ENCODE measurements at places on chromosomes 1 and 21. TPM values are rescaled to one million over a fixed set of nuclear protein-coding genes. Genes with fewer than 3 reads are reported as not detected.

GRCh38 chr1:224160171-224160682, 22.8 kb upstream of the DEGS1 start:
- DNase-seq = no peak

GRCh38 chr1:111251570-111251969, 24.1 kb downstream of the CHI3L2 start:
- no peak for DNase-seq

- DNase-seq = no peak
Observed at GRCh38 chr1:235996048-235996785, 68.7 kb downstream of the NID1 start.

GRCh38 chr1:62809788-62810187, 25.9 kb downstream of the ATG4C start:
- no peak for DNase-seq

DNA sequence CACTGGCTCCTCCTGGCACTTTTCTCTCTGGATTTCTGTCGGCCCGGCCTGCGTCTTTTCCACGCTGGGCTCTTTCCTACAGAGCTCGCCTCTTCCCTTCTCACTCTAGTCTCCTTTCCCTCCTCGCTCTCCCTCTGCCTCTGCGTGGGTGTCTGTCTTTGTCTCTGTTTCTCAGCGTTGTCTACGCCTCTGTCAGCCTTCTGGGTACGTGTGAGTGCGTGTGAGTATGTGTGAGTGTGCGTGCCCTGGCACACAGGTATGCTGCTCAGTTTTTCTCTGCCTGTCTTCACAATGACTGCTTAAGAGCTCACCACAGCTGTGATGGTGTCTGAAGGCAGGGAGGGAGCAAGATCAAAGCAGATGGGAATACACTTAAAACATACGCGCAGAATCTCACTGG, 77.7 kb downstream of the KIRREL1 start:
- DNase-seq = peak; percentile 29

GRCh38 chr1:117396074-117396473, 28.8 kb downstream of the MAN1A2 start:
- no peak for DNase-seq

GRCh38 chr1:232386294-232386693, 243.6 kb downstream of the SIPA1L2 start:
- DNase-seq = no peak

- no peak for DNase-seq
Observed at GRCh38 chr1:221824025-221824424, 82.1 kb upstream of the DUSP10 start.

DNA sequence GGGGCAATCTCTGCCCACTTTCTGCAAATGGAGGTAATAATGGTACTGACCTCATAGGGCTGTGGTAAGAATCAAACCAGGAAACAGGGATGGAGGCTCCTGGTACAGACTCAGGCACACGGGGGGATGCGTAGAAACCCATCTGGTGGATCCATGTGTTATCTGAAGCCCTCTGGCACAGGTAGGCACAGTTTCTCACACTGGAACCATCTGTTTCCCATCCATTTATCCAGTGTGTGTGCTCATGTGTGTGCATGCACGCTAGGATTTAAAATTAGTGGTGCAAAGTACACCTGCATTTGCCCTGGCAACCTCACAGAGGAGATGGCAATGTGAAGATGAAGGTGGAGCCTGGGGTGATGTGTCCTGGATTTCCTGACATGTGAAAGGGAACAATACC, 103.3 kb downstream of the RAVER2 start:
- no peak for DNase-seq

GRCh38 chr1:192808518-192809306, at the start of gene RGS2:
TSS of gene RGS2 (plus strand) at chr1:192809039. CDS start at chr1:192809072, 33 bp downstream.
- DNase-seq = peak; percentile 96

DNA sequence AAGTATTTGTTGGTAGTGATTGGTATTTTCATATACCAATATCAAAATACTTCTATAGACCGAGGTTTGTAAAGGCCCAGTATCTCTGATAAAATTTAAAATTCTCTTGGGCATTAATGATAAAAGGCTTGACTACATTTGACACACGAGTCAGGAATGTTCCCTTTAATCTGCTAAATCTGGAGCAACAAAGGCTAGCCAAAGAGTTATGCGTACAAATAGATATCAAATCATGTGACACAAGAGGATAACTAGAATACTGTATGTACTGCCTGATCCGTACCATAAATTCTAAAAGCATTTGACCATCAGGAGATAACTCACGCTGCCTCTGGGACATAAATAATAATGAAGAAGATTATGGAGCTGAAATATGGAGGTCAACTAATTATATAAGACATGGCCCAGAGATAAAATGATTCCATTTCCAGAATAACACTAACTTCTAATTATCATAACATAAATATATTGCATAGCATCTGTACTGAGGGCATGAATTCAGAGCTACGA, 64.2 kb upstream of the SH3GLB1 start:
- DNase-seq = no peak

DNA sequence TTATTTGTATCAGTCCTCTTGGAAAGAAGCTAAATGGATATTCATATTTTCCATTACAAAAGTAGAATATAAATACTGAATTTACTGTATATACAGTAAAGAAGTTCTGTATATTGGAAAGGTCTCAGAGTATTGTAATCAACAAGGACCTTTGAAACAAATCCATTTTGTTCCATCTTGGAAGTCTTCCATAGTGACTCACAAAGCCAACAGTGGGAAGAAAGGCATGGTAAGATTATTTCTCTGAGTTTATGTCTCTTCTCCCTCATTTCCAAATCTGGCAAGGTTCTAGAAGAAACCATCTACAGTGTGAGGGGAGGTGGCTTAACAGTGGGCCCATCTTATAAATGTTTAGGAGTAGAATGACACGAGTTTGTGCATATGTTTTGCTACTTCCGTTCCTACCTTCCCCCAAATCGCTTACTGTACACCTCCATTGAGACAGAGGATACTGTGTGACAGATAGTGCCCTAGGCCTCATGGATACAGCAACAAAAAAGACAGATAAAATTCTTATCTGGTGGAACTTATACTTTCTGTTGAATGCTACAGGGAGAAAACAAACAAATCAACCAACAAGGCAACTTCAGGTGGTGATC, 22.1 kb upstream of the SSX2IP start:
- no peak for DNase-seq

DNA sequence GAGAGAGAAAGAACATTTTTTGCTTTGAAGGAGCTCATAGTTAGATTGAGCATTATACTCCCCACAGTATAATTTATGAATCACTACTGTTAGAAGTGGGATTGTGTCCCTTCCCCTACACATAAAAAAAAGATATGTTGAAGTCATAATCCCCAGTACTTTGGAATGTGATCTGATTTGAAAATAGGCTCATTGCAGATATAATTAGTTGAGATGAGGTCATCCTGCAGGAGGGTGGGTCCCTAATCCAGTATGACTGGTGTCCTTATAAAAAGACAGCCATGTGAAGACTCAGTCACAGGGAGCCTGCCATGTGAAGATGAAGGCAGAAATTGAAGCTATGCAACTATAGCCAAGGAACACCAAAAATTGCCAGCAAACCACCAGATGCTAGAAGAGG, 76.4 kb downstream of the TGFB2 start:
- no peak for DNase-seq

DNA sequence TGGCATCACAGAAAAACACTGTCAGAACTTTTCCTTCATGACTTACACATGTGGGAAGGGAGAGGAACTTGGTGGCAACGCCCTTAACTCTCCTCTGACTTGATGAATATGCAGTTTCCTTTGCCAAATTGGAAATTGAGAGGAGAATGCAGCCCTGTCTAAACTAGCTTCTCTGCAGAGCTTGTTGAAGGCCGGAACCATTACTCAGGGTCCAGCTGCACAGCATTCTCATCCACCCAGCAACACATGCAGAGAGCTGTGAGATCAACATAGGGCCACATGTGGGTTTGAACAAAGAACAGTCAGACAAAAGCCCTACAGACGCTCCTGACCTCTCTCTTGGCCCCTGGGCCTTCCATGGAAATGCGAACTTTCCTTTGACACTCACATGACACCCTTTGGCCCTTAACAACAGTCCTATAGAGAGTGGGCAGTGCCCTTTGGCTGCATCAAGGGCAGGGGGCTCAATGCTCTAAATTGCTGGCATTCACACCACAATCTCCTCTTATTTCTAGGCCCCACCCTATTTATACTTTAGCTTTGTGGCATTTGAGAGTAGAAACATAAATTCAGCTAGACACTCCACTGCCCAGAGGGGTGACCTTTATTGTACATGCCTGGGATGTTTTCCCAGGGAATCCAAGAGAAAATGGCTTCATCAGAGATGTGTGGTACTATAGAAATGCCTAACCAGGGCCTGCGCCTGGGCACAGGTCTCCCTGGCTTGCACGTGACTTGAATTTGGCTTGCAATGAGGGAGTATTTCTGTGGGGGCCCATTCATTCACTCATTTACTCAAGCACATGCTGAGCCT, 64.4 kb downstream of the CDC7 start:
- DNase-seq = peak; percentile 67

DNA sequence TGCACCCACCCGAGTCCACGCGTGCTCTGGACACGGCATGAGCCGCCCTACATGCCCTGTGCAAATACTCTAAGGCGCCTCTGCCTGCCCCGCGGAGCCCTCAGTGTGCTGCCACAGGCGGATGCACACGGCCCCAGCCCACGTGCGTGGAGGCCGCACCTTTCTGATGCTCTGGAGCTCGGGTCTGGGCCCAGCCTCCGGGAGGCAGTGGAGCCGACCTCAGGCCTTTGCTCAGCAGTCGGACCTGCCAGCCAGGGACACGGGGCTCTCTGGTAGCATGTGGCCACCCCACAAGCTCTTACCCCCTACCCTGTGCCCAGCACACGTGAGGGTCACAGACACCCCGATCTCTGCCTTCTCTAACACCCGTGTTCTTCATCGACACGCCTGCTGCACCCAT, 2.1 kb downstream of the TMEM240 start:
- no peak for DNase-seq

- no peak for DNase-seq
Observed at GRCh38 chr1:147388969-147389368, 146.5 kb downstream of the CHD1L start.

DNA sequence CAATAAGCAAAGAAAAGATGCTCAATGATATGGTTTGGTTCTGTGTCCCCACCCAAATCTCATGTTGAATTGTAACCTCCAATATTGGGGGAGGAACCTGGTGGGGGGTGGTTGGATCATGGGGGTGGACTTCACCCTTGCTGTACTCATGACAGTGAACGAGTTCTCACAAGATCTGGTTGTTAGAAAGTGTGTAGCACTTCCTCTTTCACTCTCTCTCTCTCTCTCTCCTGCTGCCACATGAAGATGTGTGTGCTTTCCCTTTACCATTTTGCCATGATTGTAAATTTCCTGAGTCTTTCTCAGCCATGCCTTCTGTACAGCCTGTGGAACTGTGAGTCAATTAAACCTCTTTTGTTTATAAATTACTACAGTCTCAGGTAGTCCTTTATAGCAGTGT, 248.4 kb downstream of the HHIPL2 start:
- no peak for DNase-seq

DNA sequence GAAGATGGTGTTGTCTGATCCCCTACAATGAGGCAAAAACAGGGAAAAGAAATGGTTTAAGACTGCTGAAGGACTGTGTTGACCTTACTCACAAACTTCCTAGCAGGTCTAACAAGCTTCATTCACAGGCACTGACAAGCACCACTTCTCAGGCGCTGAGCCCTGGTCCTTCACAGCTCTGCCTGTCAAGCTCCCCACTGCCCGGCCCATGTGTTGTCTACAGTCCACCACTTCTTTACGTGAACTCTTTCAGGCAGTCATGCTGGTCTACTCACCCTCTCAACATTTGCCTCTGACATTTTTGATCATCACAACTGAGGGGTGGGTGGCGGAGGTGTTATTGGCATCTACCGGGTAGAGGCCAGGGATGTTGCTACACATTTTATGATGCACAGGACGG, 40.7 kb upstream of the MYBPHL start:
- DNase-seq = no peak

GRCh38 chr1:208254376-208254775, 10.2 kb upstream of the PLXNA2 start:
- DNase-seq = no peak

- no peak for DNase-seq
Observed at GRCh38 chr1:46996659-46997281, 26.7 kb upstream of the CYP4X1 start.

DNA sequence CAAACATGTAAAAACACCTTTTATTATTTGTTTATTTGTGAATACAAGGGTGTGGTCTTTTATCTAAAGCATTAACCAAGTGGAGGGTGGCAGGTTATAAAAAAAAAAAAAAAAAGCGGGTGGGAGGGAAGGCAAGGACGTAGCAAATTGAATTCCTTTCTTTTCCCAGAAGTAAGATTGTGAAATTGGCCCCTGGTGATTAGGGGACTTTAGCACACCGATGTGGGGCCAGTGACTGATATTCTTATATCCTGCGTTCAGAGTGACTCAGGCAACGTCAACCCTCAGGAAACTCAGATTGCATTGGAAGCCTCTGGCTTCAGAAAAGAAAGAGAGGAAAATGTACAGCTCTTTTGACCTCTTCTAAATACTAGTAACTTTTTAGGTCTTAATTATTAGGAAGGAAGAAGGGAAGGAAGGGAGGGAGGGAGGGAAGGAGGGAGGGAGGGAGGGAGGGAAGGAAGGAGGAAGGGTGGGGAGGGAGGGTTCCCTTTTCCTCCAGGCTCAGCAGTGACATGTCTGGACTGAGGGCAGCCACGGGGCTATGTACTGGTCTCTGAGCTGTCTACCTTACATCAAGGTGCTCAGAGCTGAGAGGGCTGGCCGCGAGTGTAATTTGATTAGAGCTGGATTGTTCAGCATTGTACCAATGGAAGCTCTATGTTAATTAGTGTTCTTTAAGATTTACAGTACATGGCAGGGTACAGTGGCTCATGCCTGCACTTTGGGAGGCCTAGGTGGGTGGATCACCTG, 30.2 kb downstream of the EVA1C start:
- no peak for DNase-seq

DNA sequence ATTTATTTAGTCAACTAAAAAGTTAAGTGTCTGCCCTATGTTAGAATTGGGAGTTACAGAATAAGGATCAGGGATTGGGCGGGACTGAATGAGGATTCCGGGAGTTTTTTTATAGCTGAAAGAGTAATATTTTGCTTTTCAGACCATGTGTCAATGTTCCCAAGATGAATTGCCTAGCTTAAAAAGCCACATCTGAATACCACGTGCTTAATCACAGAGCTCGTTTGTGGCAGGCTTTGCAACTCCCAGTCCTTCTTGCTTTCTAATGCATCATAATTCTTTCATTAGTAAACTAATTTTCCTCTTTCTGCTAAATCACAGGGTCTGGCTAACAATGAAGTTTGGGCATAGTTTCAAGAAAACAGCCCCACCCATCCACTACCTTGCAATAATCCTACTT, 4.2 kb upstream of the BCL10 start:
- no peak for DNase-seq

KANK4 gene
- not detected for total RNA-seq

JAM2 gene
- total RNA-seq = 1.9 TPM

A3GALT2 gene
- total RNA-seq = not detected

DNALI1 gene
- total RNA-seq = 36.5 TPM

TMEM52 gene
- 7.4 TPM for total RNA-seq

GALNT2 gene
- 37.6 TPM for total RNA-seq

HFM1 gene
- total RNA-seq = 15.1 TPM

ZNF670 gene
- 22.1 TPM for total RNA-seq

SYT6 gene
- total RNA-seq = 8.1 TPM

RPAP2 gene
- total RNA-seq = 14.2 TPM

SEC16B gene
- 0.67 TPM for total RNA-seq

CD5L gene
- total RNA-seq = not detected

HSD11B1 gene
- total RNA-seq = not detected

S100A2 gene
- total RNA-seq = not detected

PADI1 gene
- 0.09 TPM for total RNA-seq

PLOD1 gene
- 73.5 TPM for total RNA-seq

DMRTA2 gene
- 0.46 TPM for total RNA-seq
